Trophoblast cell (in vitro differentiated cells and primary cell): ENCODE measurements at places on chromosomes 2 and 18.

- H3K4me3 ChIP-seq, result no peak overlapping the region
- no peaks in the 10 kb centered on the region for H3K27me3 ChIP-seq
- H3K27ac ChIP-seq, result no peak overlapping the region
- no peaks in the 10 kb centered on the region for H3K4me1 ChIP-seq
- no peaks in the 10 kb centered on the region for H3K36me3 ChIP-seq
Observed at GRCh38 chr2:241062389-241063092, 39.5 kb downstream of the MTERF4 start.

GRCh38 chr2:8307606-8308180 is 374.2 kb upstream of the ID2 start:
- DNase-seq, result no peak
- no peak overlapping the region for H3K4me3 ChIP-seq
- no peaks in the 10 kb centered on the region for H3K36me3 ChIP-seq
- H3K27ac ChIP-seq, result no peak overlapping the region

DNA sequence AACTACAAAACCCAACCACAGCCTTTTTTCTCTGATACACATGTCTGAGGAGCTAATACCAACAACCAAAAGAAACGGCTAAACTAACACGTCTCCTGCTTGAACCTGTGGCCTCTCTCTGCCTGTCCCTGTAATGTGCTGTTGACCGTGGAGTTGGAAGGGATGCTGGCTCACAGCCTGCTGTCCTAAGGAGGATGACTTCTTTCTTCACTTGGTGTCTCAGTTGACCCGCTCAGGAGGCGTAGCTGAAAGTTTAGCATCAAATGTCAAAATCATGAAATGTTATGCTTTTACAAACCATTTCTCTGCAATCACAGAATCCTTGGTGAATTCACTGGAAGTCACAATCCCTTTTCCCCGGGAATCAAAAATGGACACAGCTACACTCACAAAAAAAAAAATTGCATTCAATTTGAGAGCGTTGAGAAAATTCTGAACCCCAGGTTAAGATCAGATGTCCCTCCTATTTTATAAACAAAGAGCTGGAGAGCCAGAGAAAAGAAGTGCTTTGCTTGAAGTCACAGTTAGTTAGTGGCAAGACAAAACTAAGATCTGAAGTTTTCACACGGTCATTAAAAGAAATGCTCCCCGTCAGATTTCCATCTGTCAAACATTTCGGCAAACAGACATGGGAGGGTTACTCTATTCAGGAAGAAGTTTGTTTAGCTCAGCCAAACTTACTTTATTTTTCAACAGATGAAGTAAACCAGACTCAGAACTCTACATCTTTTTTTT is 74.3 kb downstream of the IRS1 start:
- no peak for DNase-seq
- H3K4me3 ChIP-seq, result no peak overlapping the region
- H3K27me3 ChIP-seq, result no peaks in the 10 kb centered on the region
- no peaks in the 10 kb centered on the region for H3K36me3 ChIP-seq
- H3K4me1 ChIP-seq, result peaks cover 4% of the 10 kb centered on the region

- H3K36me3 ChIP-seq, result no peaks in the 10 kb centered on the region
- H3K27me3 ChIP-seq, result no peaks in the 10 kb centered on the region
- no peak overlapping the region for H3K27ac ChIP-seq
Observed at GRCh38 chr2:203586206-203586605, 51.1 kb upstream of the RAPH1 start.

- no peak for DNase-seq
- no peak overlapping the region for H3K4me3 ChIP-seq
- no peaks in the 10 kb centered on the region for H3K27me3 ChIP-seq
- H3K4me1 ChIP-seq, result no peaks in the 10 kb centered on the region
- H3K27ac ChIP-seq, result no peak overlapping the region
- no peaks in the 10 kb centered on the region for H3K36me3 ChIP-seq
Observed at GRCh38 chr18:57087644-57088376, 59.1 kb upstream of the BOD1L2 start.

- H3K4me1 ChIP-seq, result peaks cover 28% of the 10 kb centered on the region
- no peak overlapping the region for H3K4me3 ChIP-seq
- H3K27ac ChIP-seq, result no peak overlapping the region
- no peaks in the 10 kb centered on the region for H3K36me3 ChIP-seq
- peaks cover 60% of the 10 kb centered on the region for H3K27me3 ChIP-seq
Observed at GRCh38 chr2:170823898-170824215, 7.2 kb downstream of the GAD1 start.

GRCh38 chr2:132813422-132813821 is 143.4 kb upstream of the LYPD1 start:
- H3K4me1 ChIP-seq, result peaks cover 7% of the 10 kb centered on the region
- H3K36me3 ChIP-seq, result no peaks in the 10 kb centered on the region
- no peak overlapping the region for H3K27ac ChIP-seq
- no peak for DNase-seq
- H3K27me3 ChIP-seq, result no peaks in the 10 kb centered on the region

DNA sequence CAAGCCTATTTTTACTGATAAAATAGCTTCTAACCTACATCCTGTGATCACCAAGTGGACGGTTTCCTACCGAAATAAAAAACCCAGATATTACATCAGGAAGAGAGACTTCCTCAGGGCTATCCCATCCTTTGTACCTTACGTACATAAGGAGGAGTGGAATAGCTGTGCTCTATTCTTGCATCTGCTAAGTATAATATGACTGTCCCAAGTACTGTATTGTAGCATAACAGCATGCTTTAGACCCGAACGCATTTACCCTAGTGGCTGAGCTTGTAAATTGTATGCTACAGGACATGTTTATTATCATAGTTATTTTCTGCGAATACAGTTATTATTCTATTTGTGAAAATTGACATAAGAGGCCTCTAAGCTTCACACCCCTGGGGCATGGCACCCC is 302.4 kb downstream of the CLIP4 start:
- H3K4me3 ChIP-seq, result no peak overlapping the region
- DNase-seq, result no peak
- no peaks in the 10 kb centered on the region for H3K36me3 ChIP-seq
- no peaks in the 10 kb centered on the region for H3K27me3 ChIP-seq
- H3K27ac ChIP-seq, result no peak overlapping the region
- H3K4me1 ChIP-seq, result peaks cover 12% of the 10 kb centered on the region

DNA sequence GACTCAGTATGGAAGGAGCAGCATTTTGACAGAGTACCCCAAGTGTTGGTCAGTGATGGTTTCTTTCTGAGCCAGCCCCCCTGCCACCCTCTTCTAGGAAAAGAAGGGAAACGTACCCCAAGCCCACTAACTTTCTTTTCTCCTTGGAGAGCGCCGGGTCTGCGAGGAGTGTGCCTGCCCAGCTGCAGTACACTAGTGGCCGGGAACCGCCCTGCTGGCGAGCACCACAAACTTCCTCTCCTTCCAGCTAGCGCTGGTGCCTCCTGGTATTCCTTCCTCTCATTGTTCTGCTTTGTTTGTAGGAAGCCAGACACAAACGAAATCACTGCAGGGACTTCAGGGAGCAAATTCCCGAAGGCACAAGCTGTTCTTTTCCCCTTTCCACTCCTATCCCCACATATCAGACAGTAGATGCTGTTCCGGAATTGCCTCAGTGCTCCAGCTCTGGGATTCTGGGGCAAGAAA is 1.8 kb downstream of the CCDC85A start:
- peaks cover 23% of the 10 kb centered on the region for H3K27me3 ChIP-seq
- no peak overlapping the region for H3K4me3 ChIP-seq
- no peak overlapping the region for H3K27ac ChIP-seq
- H3K36me3 ChIP-seq, result no peaks in the 10 kb centered on the region
- no peak for DNase-seq
- peaks cover 7% of the 10 kb centered on the region for H3K4me1 ChIP-seq

- no peaks in the 10 kb centered on the region for H3K27me3 ChIP-seq
- no peak overlapping the region for H3K27ac ChIP-seq
Observed at GRCh38 chr2:129361688-129362087, 617.8 kb upstream of the RAB6C start.

DNA sequence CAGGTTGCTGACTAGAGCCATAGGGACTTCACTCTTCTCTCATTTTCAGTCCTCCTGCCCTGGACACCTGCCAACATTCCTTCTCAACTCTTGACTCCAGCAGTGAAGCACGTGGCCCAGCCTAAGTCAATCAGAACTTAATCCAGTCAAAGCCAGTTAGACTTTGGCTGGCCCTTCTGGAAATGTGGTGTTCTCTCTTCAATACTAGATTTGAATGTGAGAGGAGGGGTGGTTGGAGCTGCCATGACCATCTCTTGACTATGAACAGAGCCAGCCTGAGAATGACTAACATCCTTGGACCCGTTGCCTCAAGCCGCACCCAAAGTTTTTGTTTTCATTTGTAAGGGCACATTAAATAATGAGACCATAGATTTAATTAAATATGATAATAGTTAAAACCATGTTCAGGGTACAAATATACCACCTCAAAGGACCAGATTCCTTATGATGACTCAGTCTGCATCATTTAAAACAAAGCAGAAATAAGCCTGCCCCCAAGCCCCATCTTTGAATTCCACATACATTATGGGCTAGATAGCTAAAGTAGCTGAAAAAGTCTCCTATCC is 49.7 kb upstream of the RASGRP3 start:
- no peak overlapping the region for H3K27ac ChIP-seq
- DNase-seq, result peak; percentile 45
- no peaks in the 10 kb centered on the region for H3K36me3 ChIP-seq
- H3K27me3 ChIP-seq, result no peaks in the 10 kb centered on the region
- H3K4me3 ChIP-seq, result no peak overlapping the region

DNA sequence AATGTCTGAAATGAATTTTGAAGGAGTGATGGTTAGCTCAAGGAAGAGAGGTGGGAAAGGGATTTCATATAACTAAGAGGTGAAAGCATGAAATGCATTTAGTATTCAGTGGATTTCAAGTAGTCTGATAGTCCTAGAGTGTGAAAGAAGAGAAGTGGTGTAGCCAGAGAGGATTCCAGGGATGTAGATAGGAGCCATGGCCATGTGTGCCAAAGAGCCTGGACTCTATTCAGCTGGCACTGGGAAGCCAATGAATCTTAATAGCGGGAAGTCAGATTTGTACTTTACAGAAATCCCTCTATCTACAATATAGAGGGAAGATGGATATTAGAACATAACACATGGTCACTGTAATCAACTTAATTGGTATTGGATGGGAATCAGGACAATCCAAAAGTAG is 8.3 kb upstream of the BOLL start:
- no peak overlapping the region for H3K4me3 ChIP-seq
- no peaks in the 10 kb centered on the region for H3K4me1 ChIP-seq

DNA sequence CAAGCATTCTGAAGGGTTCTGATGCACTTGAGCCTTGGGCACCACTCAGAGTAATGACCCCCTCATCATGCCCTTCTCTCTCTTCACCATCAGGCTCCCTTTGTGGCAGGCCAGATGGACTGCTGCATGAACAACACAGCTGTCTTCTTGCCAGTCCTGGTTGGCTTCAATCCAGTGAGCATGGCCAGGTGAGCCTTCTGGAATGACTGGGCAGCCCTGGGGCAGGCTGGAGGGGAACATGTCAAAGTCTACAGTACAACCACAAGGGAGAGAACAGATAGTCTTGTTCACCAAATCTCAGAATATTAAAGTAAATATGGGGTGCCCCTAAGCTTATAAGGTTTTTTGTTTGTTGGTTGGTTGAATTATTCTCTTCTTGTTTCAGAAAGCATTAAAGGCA is 4.4 kb downstream of the GCKR start:
- H3K27ac ChIP-seq, result no peak overlapping the region
- H3K4me1 ChIP-seq, result no peaks in the 10 kb centered on the region
- H3K4me3 ChIP-seq, result no peak overlapping the region
- DNase-seq, result no peak

- H3K27ac ChIP-seq, result no peak overlapping the region
- no peaks in the 10 kb centered on the region for H3K27me3 ChIP-seq
- H3K36me3 ChIP-seq, result no peaks in the 10 kb centered on the region
- H3K4me1 ChIP-seq, result no peaks in the 10 kb centered on the region
- no peak for DNase-seq
Observed at GRCh38 chr18:21084511-21085078, 27.0 kb downstream of the ROCK1 start.

DNA sequence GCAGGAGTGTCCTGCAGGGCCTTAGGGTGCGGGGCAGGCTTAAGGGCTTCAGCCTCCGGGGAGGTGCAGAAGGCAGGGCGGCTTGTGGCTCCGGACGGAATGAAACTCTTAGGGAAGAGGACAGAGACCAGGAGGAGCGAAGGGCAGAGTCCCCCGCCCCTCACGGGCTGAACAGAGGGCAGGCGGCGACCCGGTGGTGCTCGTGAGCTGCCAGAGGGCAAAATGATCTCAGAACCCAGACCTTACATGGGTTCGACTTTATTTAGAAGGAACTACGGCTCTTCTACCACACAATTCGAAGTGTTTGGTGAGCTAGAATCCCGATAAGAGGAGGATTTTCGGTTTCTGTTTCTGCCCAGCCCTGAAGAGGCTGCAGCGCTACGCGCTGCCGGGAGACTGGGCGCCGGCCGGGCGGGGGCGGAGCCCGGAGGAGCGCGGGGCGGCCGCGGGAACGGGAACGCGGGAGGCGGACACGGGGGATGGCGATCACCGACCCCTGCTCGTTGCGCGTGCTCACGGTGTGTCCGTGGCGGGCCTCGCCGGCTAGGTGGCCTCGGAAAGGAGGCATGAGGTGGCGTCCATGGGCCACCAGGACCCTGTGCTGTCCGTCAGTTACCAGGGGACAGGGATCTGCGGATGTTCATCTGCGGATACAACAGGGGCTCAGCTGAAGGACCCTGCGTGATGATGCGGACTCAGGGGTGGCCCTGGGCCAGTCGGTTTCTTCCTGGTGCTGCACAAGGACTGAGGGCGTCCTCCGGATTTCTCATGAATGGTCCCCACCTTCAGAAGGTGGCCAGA is 4.2 kb upstream of the SP100 start:
- H3K4me1 ChIP-seq, result peaks cover 6% of the 10 kb centered on the region
- H3K36me3 ChIP-seq, result no peaks in the 10 kb centered on the region
- H3K4me3 ChIP-seq, result peak overlapping the region; percentile 79
- DNase-seq, result peak; percentile 61
- H3K27me3 ChIP-seq, result no peaks in the 10 kb centered on the region
- no peak overlapping the region for H3K27ac ChIP-seq

- DNase-seq, result peak; percentile 47
- no peaks in the 10 kb centered on the region for H3K36me3 ChIP-seq
- no peaks in the 10 kb centered on the region for H3K27me3 ChIP-seq
Observed at GRCh38 chr2:153940511-153940910, 68.8 kb downstream of the GALNT13 start.

GRCh38 chr2:100174026-100174431 is 31.6 kb upstream of the AFF3 start:
- H3K27ac ChIP-seq, result no peak overlapping the region
- no peak overlapping the region for H3K4me3 ChIP-seq
- no peak for DNase-seq
- no peaks in the 10 kb centered on the region for H3K27me3 ChIP-seq
- no peaks in the 10 kb centered on the region for H3K36me3 ChIP-seq

DNA sequence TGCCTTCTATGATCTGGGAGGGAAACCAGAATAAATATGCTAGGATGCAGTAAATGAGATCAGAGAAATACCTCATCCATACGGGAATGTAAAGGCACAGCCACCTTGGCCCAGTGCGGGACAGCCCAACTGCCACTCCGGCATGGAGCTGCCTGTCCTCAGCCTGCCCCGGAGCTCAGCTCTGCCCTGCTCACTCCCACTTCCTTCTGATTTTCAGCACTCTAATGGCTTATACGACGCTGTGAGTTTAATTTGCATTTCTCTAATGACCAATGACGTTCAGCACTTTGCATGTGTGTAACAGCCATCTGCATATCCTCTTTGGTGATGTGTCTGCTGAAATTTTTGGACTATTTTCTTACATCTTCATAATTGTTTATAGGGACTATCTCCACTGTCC is 172.5 kb upstream of the RAB6C start:
- no peak for DNase-seq
- H3K4me1 ChIP-seq, result no peaks in the 10 kb centered on the region
- H3K27ac ChIP-seq, result no peak overlapping the region
- H3K36me3 ChIP-seq, result no peaks in the 10 kb centered on the region

GRCh38 chr2:137493261-137493660 is 471.0 kb upstream of the HNMT start:
- no peak overlapping the region for H3K4me3 ChIP-seq
- no peak overlapping the region for H3K27ac ChIP-seq
- H3K36me3 ChIP-seq, result no peaks in the 10 kb centered on the region
- DNase-seq, result no peak
- H3K27me3 ChIP-seq, result no peaks in the 10 kb centered on the region
